ENCODE measurements at places on chromosomes 3 and 15.
A peak's percentile ranks its signal among the peaks of the same experiment; 100 is the strongest.

DNA sequence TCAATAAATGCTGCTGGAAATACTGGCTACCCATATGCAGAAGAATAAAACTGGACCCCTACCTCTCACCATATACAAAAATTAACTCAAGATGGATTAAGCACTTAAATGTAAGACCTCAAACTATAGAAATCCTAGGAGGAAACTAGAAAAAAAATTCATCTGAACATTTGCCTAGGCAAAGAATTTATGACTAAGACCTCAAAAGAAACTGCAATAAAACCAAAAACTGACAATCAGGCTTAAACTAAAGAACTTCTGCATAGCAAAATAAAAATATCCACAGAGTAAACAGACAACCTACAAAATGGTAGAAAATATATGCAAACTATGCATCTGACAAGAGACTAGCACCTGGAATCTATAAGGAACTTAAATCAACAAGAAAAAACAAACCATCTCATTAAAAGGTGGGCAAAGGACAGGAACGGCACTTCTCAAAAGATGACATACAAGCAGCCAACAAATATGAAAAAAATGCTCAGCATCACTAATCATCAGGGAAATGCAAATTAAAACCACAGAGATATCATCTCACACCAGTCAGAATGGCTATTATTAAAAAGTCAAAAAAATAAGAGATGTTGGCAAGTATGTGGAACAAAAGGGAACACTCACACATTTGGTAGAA lies 47.0 kb downstream of the MYO9A start:
- DNase-seq: no peak

DNA sequence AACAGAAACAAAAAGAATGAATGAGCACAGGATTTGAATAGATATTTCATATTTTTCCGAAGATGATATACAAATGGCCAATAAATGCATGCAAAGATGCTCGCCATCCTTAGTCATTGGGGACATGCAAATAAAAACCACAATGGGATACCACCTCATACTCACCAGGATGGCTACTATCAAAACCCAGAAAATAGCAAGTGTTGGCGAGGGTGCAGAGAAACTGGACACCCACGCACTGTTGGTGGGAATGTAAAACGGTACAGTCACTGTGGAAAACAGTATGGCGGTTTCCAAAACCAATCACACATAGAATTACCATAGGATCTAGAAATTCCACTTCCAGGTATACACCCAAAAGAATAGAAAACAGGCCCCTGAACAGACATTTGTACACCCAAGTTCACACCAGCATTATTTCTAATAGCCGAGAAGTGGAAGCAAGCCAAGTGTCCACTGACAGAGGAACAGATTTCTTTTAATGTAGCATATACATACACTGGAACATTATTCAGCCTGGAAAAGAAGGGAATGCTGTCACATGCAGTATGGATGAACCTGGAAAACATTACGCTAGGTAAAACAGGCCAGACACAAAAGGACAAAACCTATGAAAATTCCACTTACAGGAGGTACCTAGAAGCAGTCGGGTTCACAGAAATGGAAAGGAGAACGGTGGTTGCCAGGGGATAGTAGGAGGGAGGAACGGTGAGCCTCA lies 3.6 kb downstream of the RNF168 start:
- no peak for DNase-seq

DNA sequence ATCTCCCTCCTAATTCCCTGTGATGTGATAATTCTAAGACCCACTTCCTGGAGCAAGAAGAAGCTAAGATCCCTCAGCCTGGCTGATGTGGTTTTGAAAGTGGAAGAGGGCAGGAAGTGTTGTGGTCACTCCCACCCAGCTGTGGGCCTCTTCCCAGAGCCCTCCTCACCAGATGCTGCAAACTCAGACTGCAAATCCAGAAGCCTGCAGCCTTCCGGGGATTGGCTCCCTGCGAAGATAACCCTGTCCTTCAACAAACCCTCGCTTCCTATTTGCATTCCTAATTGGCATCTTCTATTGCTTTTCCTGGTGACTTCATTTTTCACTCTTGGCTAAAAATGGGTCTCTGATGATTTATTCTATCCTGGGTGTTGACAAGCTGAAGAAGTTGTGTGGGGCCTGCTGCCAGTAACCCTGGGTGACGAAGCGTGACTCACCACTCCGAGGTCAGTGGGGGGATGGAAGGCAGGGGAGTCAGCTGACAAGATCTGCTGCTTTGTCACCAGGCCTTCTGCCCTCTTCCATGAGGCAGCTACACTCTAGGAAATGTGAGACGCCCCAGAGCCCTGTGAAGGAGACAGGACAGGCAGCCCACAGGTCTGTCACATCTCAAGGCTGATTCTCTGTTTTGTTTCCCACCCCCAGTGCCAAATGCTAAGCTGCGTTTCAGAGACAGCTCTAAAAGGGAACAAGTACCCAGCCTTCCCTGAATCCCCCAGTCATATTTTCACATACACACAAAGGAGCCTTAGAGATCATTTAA lies 99.7 kb upstream of the LIPC start:
- DNase-seq: peak; percentile 74

DNA sequence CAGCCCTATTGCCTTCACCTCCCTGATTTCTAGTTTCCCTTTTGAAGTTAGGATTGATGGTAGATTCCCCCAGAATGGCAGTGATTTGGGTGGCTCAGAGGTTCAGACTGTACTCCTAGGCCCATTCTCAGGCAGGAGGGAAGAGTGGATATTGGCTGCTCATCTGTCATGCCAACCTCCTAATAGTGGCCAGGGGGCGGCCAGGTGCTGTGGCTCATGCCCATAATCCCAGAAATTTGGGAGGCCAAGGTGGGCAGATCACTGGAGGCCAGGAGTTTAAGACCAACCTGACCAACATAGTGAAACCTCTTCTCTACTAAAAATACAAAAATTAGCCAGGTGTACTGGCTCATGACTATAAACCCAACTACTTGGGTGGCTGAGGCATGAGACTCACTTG lies 11.3 kb downstream of the RRP9 start:
- no peak for DNase-seq

DNA sequence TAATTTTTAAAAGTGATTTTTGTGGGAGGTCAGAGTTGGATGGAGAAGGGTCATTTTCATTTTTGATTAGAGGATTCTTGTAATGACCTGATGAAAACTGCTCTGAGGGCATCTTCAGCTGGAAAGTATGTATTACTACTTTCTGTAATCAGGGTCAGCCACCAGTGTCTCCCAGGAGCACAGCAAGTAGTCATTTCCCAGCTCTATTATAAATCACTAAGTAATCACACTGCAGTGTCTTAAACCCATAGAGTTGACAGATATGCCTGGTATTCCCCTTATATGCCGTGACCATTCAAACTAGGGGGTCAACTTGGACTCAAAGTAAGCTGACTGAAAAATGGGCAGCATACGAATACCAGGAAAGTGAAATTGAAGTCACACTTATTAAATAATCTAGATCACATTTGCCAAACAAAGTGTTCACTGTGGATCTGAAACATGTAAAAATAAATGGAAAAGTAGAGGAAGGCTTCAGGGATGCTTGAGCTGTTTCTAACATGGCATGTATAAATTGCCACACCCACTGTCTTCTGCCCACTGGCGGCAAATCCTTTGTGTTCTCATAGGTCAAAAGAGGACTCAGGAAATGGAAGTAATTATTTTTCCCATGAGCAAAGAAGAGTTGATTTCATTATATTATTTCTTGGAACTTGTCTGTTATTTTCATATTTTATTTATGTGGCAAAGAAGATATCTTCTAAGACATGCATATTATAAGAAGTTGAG lies 105.7 kb downstream of the MBNL1 start:
- no peak for DNase-seq

- DNase-seq: no peak
These were observed 72.3 kb upstream of the PDZRN3 start for GRCh38 chr3:73697020-73697419.

DNA sequence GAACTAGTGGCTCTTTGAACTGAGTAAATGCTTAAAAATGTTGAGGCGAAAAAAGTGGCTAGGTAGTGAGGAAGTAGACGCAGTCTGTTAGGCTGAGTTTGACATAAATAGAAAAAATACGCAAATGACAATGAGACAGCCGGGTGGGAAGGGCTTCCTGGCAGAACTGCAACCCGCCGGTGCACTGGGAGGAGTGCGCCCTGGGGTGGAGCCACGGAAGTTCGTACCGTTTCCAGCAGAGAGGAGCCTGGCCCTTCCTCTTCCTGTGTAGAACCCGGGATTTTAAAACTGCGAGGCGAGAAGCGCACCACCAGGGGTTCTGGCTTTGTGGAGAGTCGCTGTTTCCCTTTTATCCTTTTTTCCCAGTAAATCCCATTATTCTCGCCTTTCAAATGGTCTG lies 602.6 kb downstream of the PYDC2 start:
- DNase-seq: no peak

- DNase-seq: no peak
These were observed 116.4 kb upstream of the TJP1 start for GRCh38 chr15:29938361-29939335.

- DNase-seq: no peak
These were observed 73.5 kb downstream of the CLASP2 start for GRCh38 chr3:33644582-33644981.

DNA sequence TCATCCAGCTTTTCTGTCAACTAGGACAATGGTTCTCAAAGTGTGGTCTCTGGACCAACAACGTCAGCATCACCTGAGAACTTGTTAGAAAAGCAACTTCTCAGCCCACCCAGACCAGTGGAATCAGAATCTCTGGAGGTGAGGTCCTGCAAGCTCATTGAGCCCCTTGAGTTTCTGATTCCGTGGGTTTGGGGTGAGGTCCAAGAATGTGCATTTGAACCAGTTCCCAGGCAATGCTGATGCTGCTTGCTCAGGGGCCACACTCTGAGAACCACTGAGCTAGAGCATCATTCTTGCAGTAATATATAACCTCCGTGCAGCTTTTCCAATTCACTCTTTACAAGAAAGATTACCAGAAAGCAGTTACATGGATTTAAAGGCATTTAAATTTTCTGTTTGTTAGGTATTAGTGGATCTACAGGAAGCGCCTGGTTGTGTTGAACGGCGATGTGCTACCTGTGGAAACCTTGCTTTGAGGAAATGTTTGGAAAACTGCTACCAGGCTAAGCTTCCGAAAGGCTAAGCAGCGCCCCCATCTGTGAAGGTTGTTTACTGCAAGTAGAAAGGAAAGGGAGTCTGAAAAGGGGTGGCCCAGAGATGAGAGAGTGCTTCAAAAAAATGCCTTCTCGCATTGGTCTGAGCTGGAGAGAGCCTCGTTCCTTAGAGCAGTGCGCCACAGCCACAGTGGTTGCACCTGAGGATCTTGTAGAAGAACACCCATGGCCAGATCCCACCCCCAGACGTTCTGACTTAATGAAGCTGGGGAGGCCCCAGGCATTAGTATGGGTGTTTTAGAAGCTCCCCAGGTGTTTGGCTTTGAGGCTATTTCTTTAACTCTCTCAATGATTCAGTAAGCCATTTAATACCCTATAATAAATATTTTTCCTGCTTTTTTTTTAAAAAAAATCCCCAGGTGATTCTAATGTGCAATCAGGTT lies 50.0 kb downstream of the RLBP1 start:
- peak; percentile 7 for DNase-seq

DNA sequence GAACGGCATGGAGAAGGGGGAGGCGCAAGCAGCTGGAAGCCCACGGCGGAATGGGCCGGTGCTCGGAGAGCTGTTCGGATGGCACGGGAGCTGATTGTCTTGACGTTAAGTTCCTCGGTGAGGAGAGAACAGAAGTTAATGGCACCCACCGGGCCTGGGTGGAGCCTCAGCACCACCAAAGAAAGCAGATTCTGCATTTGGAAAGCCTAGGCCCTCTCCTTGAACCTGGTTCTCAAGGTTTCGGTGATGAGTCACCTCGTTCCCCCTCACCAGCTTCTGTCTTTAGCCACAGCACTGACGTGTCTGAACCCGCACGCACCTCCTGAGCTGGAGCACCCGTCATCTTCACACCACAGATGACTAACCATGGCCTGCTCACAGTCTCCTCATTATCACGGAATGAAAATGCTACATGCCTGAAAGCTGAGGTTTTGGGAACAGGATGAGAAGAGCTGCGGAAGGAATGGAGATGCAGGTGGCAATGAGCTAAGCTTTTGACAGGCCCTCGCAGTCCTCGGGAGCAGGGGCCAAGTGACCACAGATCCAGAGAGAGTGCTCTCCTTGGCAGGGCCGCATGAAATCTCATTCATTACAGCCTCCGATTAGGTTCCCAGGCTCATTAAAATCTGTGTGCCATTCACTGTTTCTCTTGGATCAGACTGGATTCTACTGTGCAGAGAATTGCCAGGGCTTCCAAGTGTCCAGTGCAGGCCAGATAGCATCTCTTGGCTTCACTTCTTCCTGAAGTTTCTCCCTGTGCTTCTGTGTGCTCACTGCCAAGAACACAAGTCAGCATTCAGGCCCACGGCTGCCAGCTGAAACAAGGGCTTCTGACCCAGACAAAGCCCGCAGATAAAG lies 96.3 kb upstream of the DLG1 start:
- DNase-seq: no peak

- no peak for DNase-seq
These were observed 4.2 kb downstream of the RARRES1 start for GRCh38 chr3:158728061-158728377.
